Mesothelial cell of epicardium (in vitro differentiated cells): ENCODE measurements at places on chromosomes 2 and 18.

GRCh38 chr18:76443519-76444445, 51.3 kb downstream of the ZNF516 start:
- no peak for DNase-seq

- no peak for DNase-seq
Measured at GRCh38 chr2:64295326-64296139, 151.3 kb upstream of the PELI1 start.

DNA sequence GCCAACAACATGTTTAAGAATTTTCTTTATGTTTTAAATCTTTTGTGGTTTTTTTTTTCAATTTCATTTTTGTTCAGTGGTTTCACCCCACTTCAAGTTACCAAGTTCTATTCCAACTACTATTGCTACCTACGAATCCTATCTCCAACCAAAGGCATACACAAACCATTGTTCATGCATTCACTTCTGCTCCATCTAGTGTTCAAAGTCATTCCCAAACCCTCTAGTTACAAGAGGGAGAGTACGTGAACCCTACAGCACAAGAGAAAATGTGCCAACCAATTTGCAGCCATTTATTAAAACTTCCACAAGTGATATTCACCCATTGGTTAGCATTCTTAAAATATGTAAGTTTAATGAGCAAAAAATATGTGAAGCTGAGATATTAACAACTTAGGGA, 295.1 kb upstream of the KYNU start:
- DNase-seq, result no peak

DNA sequence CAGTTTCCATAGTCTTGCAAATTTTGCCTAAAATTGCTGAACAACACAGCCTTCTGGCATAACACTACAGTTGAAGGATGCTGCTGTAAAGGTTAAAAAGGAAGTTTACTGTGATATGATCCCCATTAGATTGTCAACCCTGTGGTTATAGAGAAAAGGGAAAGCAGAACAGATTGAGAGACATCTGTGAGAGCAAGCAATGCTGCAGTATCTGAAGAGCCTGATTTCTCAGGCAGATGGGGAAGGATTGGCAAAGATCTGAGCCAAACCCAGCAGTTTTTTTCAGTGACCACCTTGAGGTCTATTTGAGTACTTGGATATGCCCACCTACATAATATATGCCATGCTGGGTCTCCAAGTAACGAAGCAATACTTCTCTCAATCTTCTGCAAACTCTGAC, 8.5 kb upstream of the ST8SIA3 start:
- no peak for DNase-seq

DNA sequence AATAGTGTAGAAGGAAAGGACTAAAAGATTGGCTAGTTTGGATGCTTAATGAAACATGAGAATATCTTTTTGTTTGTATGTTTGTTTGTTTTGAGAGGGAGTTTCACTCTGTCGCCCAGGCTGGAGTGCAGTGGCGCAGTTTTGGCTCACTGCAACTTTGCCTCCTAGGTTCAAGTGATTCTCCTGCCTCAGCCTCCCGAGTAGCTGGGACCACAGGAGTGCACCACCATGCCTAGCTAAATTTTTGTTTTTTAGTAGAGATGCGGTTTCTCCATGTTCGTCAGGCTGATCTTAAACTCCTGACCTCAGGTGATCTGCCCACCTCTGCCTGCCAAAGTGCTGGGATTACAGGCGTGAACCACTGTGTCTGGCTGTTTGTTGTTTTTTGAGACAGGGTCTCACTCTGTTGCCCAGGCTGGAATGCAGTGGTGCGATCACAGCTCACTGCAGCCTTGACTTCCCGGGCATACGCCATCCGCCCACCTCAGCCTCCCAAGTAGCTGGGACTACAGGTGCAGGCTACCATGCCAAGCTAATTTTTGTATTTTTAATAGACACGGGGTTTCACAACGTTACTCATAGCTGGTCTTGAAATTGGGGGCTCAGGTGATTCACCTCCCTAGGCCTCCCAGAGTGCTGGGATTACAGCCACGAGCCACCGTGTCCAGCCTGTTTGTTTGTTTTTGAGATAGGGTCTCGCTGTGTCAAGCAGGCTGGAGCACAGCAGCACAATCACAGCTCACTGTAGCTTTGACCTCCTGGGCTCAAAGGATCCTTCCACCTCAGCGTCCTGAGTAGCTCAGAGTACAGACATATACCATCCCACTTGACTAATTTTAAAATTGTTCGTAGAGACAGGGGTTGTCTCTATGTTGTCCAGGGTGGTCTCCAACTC, 209.2 kb downstream of the MYCN start:
- no peak for DNase-seq

GRCh38 chr2:240919786-240920782, 13.9 kb downstream of the CROCC2 start:
- DNase-seq, result no peak

- no peak for DNase-seq
Measured at GRCh38 chr18:332007-332406, 64.2 kb upstream of the THOC1 start.

DNA sequence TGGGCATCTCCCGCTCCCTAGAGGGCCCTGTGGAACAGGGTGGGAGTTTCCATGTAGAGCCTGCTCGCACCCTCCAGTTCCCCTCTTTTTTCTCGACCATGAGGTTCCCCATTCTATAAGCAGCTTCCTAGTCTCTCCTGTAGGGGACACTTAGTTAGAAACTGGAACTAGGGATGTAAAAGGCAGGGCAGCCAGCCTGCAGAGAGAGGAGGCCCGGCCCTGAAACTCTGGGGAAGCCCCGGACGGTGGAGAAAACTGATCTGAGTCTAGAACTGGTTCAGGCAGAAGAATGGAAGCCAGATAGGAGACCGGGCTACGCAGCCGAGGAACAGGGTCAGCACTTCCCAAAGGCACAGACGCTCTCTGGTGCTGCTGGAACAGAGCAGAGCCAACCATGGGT, 51.6 kb upstream of the ATG16L1 start:
- DNase-seq, result no peak

DNA sequence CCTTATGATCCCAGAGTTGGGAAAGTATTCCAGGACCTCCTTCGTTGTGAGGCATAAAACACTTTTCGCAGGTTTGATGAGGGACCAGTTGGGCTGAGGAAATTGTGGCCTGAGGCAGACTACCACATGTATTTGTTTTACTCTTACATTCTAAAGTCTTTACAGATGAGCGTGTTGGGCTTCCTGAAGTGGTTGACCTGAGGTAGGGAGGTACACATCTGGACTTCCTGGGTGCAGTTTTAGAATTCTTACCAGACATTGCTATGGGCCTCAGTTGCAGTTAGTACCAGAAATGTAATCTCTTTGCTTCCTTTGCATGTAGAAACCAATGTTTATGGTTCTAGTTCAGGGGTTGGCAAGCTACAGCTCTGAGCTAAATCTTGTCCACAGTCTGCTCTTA, 48.7 kb downstream of the COA5 start:
- no peak for DNase-seq

DNA sequence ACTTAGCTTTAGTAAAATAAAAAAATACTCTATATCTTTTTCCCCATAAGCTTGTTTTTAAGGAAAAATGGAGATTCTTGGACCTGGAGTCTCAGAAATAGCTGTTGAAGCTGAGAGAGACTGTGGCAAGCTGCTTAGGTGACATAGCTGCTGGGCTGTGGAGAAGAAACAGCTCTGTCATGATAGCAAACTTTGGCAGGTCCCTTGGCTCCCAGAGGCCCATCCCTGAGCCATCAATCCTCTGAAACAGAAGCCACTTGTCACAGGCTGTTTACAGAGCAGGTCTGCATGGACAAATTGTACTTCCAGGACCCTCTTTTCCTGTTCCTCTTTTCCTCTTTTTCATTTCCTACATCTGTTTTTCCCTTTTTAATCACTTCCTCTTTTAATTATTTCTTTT, 1370.1 kb upstream of the CRIM1 start:
- no peak for DNase-seq

DNA sequence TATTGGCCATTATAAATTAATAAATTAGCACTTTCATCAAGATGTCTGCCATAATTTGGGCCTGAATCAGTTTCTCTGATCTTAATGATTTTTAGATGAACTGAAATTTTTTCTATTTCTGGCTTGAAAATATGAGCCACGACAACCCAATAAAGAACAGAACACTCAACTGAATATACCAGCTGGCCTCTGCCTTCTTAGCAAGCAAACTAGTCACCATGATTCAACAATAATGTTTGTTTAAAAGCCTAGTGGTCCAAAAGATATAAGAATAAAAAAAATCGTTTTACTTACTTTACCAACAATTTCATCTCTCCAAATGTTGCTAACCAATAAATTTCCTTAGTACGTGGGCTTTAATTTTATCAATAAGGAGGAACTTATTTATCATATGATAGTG, 66.7 kb upstream of the TTN start:
- no peak for DNase-seq

- no peak for DNase-seq
Measured at GRCh38 chr2:134461511-134461910, 207.6 kb downstream of the MGAT5 start.

DNA sequence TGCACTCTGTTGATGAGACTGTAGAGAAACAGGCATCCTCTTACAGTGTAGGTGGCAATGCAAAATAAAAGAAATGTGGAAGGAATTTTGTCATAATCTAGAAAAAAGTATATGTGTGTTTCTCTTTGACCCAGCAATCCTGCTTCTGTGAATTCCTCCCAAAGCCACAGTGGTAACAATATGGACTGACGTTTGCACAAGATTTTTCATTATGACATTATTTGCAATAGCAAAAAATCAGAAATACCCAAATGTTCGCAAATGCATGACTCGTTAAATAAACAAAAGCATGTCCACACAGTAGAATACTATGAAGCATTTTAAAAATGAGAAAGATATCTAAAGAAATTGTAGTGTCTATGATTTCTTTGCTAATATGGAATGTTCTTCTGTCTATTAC, 255.2 kb upstream of the NRP2 start:
- DNase-seq, result no peak

DNA sequence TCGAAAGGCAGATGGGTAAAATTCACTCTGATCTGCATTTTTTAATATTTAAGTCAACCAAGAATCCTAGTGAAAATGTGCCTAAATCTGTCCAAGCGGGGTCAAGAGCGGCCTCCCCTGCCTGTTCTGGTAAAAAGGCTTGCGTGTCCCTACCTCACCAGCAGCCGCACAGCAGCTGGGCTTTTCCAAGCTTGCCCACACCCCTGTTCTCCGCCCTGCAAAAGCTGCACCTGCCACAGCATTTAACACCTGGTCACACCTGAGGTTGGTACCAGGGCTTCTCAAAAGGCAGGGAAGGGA, 25.8 kb upstream of the TMEM182 start:
- DNase-seq, result no peak

DNA sequence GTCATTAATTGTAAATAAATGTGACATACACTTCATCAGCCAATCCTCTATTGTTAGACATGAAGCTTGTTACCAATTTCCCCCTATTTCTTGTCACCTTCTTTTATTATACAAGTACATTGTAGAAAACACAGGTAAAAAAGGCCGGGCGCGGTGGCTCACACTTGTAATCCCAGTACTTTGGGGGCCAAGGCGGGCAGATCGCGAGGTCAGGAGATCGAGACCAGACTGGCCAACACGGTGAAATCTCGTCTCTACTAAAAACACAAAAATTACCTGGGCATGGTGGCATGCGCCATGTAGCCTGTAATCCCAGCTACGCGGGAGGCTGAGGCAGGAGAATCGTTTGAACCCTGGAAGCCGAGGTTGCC, 42.7 kb upstream of the UBE2F start:
- DNase-seq, result no peak

DNA sequence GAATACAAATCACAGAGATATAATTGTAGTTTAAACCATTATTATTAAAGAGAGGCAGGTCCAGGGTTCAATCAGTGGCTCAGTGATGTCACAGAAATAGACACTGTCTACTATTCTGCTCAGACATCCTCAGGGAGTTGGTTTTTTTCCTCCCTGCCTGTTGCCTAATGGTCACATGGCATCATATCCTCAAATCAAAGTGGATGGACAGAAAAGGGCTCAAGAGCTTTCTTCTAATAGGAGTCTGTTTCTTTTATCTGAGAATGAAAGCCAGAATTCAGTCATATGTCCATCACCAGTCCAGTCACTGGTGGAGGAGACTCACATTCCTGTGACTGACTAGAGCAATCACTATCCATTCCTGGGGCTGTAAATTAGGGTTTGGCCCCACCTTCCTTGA, 27.9 kb upstream of the EPC2 start:
- DNase-seq, result no peak

DNA sequence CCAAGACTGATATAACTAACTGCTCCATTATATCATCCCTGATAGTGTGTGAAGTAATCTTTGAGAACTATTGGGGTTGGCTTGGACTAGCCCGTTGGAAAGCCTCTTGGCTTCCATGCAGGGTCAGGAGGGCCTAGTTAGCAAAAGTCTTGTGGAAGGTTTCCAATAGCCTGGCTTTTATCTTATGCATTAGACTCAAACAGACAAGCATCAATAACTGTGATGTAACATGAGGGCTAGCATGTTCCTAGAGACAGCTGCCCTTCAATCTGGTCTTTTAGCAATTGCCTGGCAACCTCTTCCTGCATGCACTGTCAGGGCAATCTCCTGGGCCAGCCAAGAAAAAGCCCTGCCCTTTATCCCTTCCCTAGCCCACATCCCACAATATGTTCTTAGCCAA, 18.2 kb downstream of the SLC8A1 start:
- DNase-seq, result no peak

GRCh38 chr2:152431370-152432098, 96.6 kb downstream of the FMNL2 start:
- no peak for DNase-seq

GRCh38 chr2:42233976-42234441, 64.9 kb downstream of the EML4 start:
- no peak for DNase-seq

DNA sequence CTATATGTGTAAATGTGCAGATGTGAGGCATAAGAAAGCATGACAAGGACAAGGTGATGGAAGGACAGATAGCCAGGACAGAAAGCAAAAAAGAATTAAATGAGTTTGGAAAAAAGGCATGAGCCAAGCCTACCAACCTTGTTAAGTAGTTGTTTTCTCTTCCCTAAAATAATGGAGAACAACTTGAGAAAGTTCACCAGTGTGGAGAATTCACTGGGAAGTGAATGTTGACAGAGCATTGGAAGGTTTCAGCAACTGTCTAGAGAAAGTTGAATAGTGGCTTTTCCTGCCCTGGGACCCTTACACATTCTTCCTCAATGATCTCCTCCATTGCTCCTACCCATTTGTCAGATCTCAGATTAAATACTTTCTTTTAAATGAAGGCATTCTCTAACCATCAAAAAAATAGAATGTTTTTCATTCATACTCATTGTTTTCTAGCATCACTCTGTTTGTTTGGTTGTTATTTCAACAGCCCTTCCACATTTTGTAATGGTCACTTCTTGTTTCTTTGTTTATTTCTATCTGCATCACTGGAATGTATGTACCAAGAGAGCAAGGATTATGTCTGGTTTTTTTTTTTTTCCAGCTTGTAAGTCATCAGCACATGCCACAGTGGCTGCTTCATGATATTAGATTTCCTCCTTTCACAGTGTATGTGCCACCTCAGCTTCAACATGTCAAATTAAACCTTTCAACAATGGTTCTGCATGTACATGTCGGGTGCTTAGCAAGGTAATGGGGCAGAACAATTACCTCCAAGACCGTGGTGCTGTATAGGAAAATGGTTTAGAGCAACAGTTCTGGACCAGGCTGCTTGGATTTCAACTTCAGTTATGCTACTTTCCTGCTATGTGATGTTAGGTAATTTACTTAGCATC, 586.0 kb upstream of the VRK2 start:
- no peak for DNase-seq
